Mucosa of descending colon (tissue), 3 donors: ENCODE measurements at places on chromosomes 1 and 21. TPM values are rescaled to one million over a fixed set of nuclear protein-coding genes. Genes with fewer than 3 reads are reported as not detected.

The FCRLB gene
- not detected for total RNA-seq

The CDKN2C gene
- total RNA-seq, result 4.4 TPM

The C1orf115 gene
- 53.2 TPM for total RNA-seq

The FASLG gene
- total RNA-seq, result 1.1 TPM

The HSPA6 gene
- 1.8 TPM for total RNA-seq

The S100A1 gene
- 5.6 TPM for total RNA-seq

The SFN gene
- total RNA-seq, result 191 TPM

The ADAM30 gene
- total RNA-seq, result not detected

The CCDC185 gene
- total RNA-seq, result not detected

The ETV3L gene
- total RNA-seq, result not detected

The UMODL1 gene
- 0.14 TPM for total RNA-seq

The CCDC27 gene
- total RNA-seq, result not detected

The KLHDC7A gene
- 2.3 TPM for total RNA-seq

The FCGR3A gene
- total RNA-seq, result 19.8 TPM

The LCE3E gene
- not detected for total RNA-seq

The LCE3D gene
- not detected for total RNA-seq
